ENCODE measurements at places on chromosomes 2 and 18.

DNA sequence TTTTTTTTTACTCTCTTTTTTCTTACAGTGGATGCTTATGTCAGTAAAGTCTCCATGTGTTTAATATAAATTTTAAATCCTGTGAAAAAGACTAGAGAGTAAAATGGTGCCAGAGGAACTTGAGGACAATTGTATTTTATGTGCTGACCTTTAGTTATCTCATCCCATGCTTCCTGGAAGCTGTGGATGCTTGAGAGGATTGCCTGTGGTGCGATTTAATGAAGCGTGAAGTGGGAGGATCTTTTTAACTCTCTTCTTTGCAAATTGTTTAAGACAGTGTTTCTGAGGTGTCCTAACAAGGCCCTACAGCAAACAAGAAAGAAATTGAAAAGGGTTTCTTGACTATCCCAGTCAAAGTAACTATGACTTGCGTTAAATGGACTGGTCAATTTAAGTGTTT is 84.2 kb downstream of the DTNA start:
- DNase-seq = no peak

GRCh38 chr18:49997558-49997957 is 184.2 kb upstream of the ACAA2 start:
- no peak for DNase-seq

GRCh38 chr2:73899801-73900336 is 7.1 kb downstream of the ACTG2 start:
- DNase-seq = no peak

DNA sequence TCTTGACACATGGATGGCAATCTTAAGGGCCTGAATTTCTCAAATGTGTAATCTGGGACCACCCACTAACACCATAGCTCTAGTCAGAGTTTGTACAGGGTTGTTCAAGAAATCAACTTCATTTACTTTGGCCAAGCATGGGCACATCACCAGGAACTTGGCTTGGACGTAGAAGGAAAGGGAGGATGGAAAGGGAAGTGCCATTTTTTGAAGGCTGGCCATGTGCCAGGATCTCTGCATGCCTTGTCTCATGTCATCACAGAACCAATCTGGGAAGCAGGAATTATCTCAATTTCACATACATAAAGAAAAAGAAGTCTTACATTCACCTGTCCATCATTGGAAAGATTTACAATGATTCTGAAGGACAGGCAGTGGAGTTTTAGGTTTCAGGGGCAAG is 128.1 kb downstream of the ANTXR1 start:
- DNase-seq = no peak

DNA sequence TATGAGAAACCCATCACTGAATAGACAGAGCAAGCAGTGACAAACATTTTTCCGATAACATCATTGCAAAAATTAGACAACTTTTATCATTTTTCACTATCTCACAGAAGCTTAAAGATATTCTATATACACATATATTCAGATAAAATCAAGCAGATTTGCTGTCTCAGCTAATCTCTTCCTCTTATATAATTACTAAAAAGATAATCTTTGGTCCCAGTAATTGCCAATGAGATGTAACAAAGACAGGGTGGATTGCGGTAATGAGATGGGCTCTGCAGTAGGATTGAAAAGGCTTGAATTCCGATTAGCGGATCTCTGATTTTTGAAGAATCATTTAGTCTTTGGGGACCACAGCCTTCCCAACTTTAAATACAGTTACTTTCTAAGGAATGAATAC is 63.5 kb downstream of the SYT4 start:
- no peak for DNase-seq

GRCh38 chr2:160564591-160564990 is 71.0 kb upstream of the RBMS1 start:
- DNase-seq = no peak

DNA sequence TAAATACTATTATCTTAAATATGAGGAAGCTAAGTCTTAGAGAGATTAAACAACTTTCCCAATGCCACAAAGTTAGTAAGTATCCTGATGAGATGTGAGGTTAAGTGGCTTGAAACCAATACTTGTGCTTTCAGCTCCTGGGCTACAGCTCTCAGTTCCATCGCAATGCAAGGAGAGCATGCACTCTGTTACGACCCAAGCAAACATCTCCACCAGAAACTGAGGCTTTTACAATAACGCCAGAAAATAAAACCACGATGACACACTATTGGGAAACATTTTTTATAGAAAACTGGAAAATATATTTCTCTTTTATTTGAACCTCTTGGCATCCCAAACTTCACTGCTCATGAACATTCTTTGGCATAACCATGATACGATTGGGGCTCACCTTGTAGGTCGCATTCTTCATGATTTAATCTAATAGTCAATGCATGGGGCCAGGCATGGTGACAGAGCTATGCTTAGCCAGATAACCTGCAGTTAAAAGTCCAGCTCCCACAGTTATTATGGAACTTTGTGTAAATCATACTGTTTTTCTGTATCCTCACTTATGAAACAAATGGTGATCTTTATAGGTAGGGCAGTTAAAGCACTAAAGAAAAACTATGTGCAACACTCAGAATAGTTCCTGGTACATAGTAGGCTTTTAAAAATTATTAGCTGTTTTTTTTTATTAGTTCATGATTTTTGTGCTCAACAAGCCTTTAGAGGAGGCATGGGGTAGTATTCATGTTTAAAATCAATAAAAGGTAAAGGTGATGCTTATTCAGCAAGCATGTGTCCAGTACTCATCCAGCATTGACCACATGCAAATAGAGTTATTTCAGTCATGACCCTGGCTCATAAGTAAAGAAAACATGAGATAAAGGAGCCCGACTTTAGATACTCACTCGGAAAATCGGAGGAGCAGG is 238.3 kb upstream of the TRIB2 start:
- DNase-seq = no peak

DNA sequence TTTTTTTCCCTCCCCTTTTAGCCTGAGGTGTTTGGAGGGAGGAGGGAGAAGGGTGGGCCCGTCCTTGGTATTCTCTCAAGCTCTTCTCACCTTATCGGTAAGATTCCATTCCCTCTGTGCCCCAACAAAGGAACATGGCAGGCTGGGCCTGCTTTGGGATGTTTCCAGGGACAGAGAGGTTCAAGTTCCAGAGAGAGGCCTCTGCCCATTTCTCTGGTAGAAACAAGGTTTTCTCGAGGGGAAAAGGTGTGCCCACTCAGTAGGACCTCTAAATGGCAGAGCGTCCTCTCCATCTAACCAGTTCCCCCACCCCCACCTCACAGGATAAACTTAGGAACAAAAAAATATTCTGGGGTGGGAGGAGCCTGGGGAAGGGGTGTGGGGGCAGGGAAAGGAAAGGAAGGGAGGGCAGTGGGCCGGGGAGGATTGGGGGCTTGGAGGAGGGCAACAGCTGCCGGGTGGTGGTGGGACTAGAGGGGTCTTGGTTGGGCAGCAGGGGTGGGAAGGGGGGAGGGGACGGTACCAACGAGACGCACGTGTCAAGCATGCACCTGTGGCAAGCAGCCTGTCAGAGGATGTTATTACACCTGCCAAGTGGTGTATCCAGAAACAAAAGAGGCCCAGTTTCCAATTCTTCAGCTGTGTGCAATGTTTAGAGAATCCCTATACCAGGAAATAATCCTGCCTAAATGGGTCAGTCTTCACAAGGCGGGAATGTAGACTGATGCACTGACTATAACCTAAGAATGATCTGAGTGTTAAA is 2.1 kb downstream of the PCBP1 start:
- DNase-seq = no peak

DNA sequence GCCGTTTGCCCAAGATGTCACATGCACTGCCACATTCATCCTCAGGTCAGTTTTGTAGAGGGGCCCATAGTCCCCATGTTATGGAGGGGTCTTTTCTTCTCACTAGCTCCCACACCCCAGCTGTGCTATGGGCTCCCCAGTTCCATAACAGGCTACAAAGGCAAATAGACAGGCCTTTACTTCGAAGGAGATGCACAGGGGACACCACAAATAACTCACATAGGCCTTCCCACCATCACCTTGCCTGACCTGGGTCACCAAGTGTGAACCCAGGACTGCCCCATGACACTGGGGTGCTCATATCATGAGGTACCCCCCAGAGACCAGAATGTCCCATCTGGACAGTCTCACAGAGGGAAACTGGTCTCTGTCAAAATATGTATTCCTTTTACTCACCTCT is 15.0 kb upstream of the INO80C start:
- no peak for DNase-seq

DNA sequence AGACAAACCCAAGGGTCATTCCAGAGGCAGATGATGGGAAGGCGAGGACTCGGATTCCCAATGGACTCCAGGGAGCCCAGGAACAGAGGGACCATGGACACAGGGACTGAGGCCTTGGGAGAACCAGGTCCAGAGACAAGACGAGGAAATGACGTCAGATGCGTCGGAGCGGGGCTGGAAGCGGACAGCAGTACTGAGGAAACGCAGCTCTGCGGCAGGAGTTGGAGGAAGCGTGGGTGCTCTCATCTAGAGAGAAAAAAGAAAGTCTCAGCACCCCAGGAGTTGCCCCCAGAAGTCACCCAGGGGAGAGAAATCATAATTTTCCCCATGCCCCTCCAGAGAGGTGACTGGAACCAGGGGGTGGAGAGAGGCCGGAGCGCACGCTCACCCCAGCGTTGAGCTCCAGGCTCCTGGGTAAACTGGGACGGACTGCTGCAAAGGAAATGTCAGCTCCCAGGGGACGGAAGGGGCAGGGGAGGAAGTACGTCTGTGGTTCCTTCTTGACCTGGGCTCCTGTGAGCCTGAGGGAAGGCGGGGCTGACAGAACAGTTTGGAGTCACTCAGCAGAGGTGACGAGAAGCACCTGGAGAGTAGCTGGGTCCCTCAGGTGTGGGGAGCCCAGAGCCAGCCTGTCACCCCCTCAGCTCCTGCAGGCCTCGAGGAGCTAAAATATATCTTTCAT is 44.7 kb downstream of the CMPK2 start:
- DNase-seq = no peak

DNA sequence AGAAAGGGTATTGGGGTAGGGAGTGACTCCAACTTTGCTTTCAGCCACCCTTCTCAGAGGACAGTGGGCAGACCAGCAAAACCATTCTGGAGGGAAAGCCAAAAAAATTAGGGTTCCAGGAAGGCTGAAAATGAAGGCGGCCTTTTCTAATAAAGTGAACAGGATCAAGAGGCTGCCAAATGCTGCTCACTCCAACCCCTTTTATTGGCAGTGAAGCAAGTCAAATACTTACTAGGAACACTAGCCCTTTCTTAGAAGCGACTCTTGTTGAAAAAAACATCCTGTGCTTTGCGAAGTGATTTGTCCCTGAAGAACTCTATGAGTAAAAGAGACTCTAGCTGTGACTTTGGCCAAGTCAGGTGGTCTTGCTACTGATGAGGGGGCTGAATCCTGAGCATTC is 83.6 kb upstream of the CYP1B1 start:
- DNase-seq = no peak

DNA sequence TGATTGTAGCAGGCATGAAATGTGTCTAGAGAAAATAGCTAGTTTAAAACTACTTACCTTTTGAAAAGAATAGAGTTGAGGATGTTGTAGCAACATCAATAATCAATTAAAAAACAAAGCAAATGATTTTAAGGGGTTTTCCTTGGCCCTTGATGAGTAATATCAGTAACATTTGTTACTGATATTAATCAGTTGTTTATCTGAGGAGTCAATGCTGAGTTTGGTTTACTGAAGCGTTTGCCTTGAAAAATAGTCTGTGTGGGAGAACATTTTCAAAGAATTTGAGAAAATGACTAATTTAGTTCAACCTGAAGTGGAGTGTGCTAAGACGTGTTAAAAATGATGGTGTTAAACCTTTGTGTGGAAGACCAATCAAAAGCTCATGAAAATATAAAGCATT is 9.3 kb downstream of the PTH2R start:
- no peak for DNase-seq

DNA sequence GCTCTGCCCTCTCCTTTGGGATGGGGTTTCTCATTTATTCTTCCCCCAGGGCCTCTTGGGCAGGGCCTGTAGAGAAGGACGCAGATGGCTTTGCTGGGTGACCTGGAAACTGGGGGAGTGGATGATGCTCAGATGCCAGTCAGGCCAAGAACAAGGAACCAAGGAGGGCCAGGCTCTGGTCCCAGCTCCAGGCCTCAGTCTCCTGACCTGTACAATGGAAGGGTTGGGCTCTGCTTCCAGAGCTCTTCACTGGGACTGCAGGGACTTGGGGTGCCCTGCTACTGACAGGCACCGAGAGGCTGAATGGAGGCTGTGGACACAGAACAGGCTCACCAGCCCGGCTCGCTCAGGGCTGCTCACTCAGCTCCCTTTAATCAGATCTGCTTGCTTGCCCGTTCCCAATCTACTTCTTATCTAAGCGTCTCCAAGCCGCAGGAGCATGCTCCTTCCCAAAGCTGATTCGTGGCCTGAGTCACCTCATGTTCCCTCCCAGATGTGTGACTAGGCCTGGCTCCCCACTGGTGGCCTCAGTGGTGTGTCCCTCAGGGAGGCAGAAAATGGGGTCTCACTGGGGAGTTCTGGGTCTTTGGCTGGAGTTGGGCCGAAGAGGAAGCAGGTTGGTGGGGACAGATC is 82.6 kb upstream of the ODC1 start:
- no peak for DNase-seq

GRCh38 chr2:198453866-198454265 is 649.5 kb downstream of the PLCL1 start:
- no peak for DNase-seq

DNA sequence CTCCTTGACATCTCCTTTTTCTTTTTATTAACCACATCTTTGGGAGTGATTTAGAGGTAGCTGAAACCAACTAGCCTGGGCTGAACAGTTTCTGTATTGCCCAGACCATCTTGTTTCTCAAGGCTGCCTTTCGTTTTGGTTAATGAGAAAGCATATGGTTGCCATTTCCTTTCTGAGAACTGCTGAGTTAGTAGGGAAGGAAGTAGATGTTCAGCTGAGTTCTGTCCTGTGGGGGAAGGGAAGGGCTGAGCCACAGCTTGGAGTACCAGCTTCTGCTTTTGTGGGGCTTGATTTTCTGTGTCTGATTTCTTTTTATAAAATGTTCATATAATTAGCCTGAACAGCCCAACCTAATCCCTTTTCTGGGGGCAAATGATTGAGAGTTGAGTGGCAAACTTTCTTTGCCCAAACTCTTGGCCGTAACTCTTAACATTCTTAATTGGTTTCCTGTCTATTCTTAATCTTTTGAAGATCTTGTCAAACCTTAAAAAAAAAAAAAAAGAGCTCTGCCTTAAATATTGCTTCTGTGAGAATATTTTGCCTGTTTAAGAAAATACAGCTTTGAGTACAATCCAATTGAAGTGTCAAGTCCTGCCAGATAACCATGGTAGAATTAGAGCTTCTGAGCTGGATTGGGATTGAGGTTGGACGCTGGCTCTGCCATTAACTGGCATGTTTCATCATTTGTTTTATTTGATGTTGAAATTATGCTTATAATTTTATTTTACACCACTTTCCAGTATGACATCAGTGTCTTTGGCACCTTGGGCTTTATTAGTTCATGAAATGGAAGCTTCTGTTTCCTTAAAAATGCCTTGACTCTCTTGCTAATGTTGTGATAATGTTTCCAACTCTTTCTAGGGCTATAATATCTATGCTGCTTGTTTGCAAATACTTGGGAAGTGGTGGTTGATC is 1.9 kb upstream of the NABP1 start:
- no peak for DNase-seq

GRCh38 chr2:156110890-156111289 is 221.6 kb downstream of the NR4A2 start:
- no peak for DNase-seq
